ENCODE measurements at places on chromosomes 7 and 10.

DNA sequence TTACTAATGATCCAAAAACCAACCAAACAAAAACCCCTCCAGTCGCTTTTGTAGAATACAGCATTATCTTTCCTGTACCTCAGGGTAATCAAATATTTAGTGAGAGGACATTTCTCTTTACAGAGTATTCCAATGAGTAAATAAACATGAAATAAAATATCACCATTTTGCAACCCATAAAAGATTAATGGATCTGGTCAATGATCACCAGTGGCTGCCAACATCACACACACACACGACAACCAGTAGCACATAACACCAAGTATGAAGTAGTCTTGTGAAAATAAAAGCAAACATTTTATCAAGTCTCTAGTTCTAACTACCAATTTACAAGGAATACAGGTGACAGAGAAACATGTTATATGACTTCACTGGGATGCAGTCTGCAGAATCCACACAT is 188.6 kb upstream of the IMMP2L start:
- DNase-seq, result no peak

GRCh38 chr7:47371317-47371716 is 210.6 kb downstream of the TNS3 start:
- no peak for DNase-seq

- DNase-seq, result no peak
These were observed 369.7 kb upstream of the NPVF start for GRCh38 chr7:25597946-25598345.

DNA sequence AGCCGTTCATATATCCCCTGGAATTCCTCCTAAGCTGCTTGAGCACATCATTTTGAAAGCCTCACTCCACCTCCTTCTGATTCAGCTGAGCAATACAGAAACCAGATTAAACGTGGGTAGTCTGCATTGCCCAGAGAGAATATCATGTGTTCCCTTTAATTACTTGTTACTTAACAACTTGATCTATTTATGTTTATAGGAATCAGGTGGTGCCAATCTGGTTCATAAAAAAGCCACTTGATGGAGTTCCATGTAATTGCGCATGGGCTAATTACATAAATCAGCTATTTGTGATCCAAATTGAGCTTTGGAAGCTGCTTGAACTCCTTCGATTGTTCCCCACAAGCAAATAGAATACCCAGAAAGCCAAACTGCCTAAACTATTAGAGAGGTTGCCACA is 114.7 kb upstream of the ADCY1 start:
- DNase-seq, result no peak

DNA sequence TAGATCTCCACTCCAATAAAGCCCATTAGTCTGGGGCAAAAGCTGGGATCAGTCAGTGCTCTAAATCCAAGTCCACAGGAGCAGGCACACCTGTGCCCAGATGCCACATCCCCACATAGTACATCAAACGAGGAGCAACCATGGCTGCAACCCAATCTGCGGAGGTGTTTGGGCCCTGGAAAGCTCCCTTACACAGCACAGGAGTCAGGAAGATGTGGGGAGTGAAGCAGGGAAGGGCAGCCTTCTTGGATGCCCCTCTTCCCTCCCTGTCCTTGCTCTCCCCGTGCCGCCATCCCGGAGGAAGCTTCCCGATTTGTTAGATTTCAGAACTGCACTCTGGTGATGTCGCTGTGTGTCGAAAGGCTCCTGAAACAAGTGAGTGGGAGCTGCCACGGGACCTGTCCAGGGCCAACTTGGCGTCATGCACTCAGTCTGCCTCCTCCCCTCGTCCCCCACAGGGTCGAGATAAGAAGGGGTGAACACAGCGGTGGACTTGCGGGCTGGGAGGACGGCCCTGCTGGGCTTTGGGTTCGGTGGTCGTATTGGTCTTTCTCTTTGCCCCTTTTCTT is 230.6 kb upstream of the GRB10 start:
- no peak for DNase-seq

DNA sequence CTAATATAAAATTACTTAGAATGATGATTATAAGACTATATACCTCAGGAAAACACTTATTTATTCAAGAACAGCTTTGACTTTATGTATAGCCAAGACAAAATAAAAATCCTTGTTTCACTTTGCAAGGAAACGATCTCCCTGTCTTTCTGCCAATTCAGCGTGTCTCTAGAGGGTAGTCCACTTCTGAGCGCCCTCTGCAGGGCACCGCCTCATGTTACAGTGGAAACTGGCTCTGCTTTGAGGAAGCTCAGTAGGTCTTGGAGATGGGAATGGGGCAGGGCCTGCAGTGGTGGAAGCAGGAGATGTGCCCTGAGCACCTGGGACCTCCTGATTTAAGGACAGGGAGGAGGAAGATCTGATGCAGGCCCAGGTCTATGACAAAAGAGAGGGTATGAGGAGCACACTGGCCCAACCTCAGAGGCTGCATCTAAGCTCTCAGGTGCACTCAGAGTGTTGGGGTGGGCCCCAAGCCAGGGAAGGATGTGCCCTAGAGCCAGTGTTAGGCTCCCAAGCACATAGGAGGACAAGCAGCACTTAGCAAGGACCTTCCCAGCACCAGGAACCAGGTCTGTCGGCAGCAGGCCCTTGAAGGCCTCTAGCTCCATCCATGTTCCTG is 481.0 kb downstream of the TNS3 start:
- DNase-seq, result peak; percentile 57

- no peak for DNase-seq
These were observed 63.7 kb upstream of the AOAH start for GRCh38 chr7:36787933-36788378.

DNA sequence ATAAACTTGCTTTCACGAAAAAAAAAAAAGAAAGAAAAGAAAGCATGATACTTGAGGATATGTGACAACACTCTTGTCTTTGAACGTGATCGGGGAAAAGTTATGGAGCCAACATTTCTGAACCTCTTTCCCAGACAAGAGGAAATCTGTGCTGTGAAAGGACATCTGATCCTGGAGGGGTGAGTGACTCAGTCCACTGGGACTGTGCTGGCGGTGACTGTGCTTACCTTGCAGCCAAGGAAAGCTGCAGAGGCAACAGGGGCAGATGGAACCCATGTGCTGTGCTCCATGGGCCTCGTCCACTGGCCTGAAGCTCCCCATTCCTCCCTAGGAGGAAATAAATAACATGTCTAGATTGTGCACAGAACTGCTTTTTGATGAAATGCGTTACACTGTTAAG is 116.5 kb upstream of the RAB11FIP2 start:
- DNase-seq, result no peak

DNA sequence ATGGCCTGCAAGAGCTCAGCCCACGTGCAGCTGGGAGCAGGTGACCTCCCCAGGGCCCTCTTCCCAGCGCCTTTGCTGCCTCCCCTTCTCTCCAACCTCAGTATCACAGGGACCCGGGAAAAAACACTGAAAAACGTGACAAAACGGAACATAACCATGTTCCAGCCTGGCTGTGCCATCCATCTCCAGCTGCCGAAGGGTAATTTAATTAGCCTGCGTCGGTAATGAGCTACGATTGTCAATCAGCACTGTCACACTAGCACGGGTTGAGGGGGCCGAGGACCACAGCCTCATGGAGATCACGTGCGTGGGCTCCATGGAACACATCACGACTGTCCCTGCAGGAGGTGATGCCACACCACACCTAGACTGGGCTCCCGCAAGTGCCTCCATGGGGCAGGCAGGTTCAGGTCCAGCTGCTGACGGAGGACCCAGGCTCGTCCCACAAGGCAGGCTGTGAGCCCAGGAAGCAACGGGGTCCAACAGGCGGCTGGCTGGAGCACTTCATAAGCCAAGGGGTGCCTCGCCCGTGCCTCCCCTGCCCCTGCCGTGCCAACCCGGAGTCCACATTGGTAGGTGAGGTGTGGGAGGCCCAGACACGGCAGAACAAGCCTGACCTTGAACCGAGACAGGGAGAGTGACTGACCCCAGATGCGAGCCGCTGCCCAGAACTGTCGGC is 199.5 kb downstream of the ELFN1 start:
- no peak for DNase-seq

DNA sequence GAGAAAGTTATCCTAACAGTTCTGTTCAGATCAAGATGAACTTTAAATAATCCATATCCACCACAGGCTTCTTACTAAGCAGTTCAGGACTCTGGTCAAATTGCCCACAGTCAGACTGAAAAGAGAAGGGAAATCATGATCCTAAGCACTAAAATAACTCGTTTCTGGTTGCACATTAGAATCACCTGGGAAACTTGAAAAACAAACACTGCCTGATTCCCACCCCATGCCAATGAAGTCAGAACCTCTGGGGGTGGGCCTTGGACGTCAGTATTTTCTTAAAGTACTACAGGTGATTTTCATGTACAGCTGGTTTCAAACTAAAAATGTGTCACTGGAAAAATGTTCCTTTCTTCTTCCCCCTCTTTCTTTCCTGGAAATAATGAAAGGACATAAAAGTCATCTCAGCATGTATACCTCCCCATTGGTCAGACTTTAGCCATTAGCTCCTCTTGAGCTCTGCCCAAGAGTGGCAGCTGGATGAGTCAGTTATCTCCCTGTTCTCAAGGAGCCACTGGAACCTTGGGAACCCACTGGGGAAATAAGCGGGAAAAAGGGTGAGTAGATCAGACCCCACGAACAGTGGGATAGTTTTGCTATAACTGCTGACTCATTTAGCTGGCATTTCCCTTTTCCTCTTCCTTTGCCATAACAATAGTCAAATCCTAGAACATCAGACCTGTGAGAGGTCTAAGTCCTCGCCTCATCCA is 75.3 kb upstream of the IL6 start:
- no peak for DNase-seq

DNA sequence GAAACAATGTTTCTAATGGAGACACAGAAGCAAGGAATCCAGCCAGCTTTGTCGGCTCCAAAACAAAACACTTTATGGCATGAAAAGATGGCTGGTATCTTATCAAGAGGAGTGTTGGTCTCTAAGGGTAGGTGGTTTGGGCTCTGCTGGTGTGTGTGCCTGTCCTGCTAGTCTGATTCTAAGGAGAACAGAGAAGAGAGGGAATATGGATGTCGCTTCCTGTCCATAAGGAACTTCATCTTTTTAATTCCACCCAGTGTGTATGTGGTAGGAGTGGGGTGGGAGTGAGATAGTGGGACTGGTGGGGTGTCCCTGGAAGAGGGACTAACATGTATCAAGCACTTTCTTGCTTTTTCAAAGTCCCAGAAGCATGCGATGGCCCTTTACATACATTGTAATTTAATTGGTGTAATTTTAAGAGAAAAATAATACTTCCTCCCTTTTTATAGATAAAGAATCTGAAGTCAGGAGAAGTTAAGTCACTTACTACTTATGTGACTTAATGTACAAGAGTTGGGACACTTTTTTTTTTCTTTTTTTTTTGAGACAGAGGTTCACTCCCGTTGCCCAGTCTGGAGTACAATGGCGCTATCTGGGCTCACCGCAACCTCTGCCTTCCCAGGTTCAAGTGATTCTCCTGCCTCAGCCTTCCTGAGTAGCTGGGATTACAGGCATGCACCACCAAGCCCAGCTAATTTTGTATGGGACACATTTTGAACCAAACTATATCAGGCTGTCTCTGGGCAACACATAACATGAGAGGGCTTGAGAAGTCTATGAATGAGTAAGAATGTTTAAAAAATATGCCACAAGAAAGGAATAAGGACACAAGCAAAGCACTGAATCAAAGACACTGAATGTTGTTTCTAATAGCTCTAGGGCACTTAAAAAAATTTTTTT is 18.8 kb downstream of the NT5C3A start:
- no peak for DNase-seq

- no peak for DNase-seq
These were observed 103.6 kb downstream of the ARHGAP22 start for GRCh38 chr10:48501226-48501625.

DNA sequence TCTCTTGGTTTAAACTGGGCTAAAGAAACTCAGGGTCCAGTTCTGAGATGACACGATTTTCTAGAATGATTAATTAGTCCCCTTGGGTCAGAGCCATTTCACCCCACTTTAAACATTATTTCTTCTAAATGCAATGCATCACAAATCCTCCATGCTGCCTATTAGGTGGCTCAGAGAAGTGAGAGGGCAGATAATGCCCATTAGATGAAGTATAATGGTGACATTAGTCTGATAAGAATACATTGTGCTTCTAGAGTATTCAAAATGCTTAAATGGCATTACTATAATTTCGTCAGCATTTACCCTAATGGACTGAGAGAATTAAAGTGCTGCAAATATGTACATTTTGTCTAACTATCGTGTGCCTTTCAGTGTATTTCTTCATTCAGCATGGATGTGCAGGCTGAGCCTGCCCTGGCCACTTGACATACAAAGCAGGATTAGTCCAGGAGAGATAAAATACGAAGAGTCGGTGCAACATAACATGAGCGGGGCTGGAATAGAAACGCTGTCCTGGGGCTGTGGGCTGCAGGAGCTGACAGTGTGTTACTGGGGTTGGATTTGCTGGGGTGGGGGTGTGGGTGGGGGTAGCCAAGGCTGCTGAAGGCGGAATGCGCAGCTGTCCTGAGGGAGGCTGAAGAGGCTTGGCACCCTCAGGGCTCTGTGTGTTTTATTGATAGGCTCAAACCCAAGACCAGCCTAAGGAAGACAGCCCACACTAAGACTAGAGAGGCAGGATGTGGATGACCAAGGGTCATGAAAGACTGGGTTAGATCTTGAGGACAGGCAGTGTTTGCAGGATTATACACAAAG is 52.8 kb upstream of the KLF6 start:
- DNase-seq, result no peak

DNA sequence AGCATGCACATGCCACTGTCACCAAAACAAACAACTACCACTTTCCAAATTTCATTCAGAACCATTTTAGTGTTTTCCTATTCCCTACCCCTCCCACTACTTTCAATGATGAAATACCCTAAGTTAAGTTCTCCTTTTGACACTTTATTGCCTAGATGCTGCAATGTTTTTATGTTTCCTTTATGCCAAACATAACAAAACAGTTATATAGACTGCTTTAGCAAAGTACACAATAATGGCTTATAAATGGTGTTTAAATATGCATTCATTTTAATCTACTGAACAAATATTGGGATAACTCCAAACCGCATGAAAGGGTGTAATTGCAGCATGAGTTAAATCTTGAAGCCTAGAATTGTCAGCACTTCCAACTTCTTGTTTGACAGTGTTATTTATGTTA is 69.2 kb downstream of the PHYHIPL start:
- DNase-seq, result no peak

- DNase-seq, result no peak
These were observed 75.5 kb upstream of the STARD3NL start for GRCh38 chr7:38102507-38102906.

DNA sequence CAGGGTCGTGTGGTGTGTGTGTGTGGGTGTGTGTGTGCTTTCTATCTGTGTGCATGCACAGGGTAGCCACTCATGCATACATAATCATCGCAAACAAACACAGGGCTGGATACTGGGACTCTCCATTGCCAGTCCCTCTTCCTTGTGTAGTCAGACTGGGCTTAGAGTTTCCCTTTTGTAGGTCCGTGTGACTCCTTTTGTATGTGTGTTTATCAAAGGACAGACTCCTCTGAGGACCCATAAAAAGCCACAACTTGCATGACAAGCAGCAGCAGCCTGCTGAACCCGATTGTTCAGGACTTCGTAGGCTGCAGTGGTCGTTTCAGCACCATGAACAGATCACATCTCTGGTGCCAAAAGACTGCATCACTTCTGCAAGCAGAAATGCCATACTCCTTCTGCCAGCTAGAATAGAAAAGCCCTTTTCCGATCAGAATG is 895 bp downstream of the VSTM2A start:
- no peak for DNase-seq
